ENCODE measurements at places on chromosomes 2 and 18. TPM values are rescaled to one million over a fixed set of nuclear protein-coding genes. Genes with fewer than 3 reads are reported as not detected.

RIT2 gene
- not detected for total RNA-seq

RFTN2 gene
- total RNA-seq: not detected

CEBPZOS gene
- 13.1 TPM for total RNA-seq

HNMT gene
- total RNA-seq: 20.3 TPM

PJVK gene
- total RNA-seq: 1.5 TPM
